ENCODE measurements at places on chromosomes 7 and 10.

- peak; percentile 18 for DNase-seq
Measured at GRCh38 chr7:157851501-157852067, 514.8 kb downstream of the DNAJB6 start.

DNA sequence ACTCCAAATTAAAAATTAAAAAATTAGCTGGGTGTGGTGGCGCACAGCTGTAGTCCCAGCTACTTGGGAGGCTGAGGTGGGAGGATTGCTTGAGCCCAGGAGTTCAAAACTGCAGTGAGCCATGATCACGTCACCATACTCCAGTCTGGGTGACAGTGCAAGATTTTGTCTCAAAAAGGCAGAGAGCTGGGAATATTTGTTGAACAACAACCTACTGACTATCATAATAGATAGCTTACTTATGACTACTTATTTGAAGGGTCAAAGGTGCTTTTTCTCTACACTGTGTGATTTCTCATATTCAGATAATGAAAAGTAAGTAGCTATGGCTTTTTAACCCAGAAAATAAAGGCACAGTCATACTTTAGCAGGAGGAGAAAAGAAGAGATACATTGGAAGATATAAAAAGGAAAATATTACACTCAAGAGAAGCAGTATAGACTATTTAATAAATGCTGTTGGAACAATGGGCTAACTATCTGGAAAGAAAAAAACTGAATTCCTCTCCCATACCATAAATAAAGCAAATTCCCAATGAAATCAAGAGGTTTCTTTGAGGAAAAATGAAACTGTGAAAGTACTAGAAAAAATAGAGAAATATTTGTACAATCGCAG lies 6.7 kb downstream of the GSDME start:
- no peak for DNase-seq

GRCh38 chr10:5465976-5466450 lies 33.4 kb downstream of the CALML5 start:
- DNase-seq: no peak

GRCh38 chr10:129163531-129163930 lies 303.5 kb upstream of the MGMT start:
- no peak for DNase-seq

DNA sequence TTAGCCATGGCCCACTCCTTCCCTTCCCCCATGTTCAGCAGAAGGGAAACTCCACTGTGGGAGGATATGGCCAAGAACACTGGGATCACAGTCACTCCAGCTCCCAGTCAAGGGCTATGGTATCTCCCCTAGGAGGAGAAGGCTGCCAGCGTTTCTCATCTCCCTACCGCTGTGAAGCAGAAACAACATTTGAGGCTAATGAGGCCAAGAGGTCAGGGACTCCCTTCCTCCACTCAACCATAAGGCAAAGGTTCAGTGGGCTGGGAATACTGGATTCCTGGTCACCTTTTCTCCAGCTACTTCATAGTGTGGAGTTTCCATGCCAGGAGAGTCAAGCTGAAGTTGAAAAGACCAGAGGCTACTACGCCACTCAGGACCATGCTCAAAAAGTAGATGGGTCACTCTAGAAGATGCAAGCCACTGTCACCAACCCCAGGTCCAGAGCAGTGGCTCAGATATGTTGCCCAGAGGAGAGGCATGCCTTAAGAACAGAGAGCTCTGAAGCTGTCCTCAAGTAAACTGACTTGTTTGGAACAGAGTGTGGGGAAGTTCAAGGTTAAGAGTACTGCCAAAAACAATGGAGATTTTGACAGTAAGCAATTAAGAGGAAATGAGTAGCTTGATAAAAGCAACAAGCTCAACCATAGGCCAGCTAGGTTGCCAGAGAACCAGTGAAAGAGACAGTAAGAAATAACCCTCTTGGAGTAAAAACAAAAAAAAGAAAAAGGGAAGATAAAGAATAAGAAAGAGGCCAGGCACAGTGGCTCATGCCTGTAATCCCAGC lies 3.8 kb upstream of the TMEM140 start:
- DNase-seq: no peak

DNA sequence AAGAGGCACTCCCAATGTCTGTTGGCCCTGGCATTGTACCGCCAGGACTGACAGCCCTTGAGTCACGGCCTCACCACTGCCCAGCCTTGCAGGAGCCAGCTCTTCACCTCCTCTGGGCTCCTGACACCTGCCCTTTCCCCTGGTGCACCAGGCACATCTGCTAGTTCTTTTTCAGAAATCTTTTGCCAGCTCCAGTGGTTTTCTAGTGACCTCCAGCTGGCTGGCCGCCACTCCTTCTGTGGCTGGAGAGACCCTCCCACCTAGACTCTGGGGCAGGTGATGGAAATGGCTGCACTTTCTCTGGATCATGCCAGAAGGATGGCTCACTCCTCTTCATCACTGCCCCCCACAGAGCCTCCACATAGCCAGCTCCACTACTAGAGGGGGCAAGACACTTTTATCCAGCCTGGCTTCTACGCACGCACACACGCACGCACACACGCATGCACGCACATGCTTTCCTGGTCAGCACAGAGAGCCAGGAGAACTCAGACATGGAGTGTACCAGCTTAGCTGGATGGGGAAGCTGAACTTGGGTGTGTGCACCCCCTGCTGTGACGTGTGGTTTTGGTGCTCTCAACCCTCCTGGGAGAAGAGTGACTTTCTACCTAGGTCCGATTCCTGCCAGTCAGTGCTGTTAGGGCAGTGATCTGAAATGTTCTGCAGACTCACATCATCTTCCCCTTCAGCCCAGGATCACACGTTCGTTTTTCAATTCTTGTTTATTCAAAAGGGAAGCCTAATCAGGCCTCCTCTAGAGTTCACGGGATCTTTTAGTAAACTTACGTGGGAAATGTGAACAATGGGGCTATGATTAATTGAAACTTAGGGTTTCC lies 222.0 kb downstream of the PRPF18 start:
- DNase-seq: no peak

- DNase-seq: no peak
Measured at GRCh38 chr7:107471292-107472070, 1.6 kb downstream of the GPR22 start.

GRCh38 chr7:19375976-19376375 lies 230.8 kb upstream of the FERD3L start:
- no peak for DNase-seq

DNA sequence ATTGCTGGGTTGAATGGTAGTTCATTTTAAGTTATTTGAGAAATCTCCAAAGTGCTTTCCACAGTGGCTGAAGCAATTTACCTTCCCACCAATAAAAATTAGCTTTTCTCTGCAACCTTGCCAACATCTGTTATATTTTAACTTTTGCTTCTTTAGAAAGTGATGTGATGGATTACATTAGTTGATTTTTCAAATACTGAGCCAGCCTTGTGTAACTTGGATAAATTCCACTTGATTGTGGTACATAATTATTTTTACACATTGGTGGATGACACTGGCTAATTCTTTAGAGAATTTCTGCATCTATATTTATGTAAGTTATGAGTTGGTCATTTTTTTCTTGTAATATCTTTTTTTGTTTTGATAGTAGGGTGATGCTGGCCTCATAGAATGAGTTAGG lies 634.1 kb downstream of the GALNT17 start:
- DNase-seq: no peak

DNA sequence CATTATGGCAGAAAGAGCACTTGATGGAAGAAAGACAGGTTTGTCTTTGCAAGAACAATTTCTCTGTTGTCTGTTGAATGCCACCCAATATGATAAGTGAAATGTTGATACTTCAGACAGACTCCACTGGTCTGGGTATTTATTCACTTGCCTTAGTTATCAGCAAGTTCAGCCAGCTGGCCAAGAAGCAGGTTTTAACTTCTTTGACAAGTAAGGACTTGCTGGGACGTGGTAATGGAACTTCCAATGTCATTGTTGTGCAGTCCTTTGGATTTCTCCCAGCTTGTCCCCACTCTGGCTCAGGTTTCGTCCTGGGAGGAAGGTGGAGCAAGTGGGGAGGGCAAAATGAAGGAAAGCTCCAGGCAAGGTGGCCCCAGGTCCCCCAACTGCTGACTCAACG lies 497.4 kb downstream of the RPS24 start:
- DNase-seq: no peak

DNA sequence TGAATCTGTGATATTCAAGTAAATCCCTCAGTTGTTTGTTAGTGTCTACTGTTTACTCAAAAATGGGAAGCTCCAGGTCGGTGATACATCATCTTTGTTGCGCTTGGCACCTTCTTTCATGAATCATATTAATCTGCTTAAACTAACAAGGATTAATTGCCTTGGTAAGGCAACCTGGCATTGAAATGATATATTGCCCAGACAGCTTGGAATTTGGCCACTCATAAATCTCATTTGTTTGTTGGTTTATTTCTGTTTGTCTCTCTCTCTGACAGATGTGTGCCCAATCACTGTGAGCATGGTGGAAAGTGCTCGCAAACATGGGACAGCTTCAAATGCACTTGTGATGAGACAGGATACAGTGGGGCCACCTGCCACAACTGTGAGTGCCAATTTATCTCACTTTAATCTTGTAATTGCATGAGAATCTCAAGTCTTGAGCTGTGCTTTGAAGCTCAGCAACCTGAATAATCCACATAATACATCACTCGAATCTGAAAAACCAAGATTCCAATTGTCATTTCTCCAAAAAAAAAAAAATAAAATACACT lies 1104.8 kb upstream of the C7orf33 start:
- no peak for DNase-seq

- no peak for DNase-seq
Measured at GRCh38 chr10:69979174-69979573, 73.5 kb upstream of the MACROH2A2 start.

DNA sequence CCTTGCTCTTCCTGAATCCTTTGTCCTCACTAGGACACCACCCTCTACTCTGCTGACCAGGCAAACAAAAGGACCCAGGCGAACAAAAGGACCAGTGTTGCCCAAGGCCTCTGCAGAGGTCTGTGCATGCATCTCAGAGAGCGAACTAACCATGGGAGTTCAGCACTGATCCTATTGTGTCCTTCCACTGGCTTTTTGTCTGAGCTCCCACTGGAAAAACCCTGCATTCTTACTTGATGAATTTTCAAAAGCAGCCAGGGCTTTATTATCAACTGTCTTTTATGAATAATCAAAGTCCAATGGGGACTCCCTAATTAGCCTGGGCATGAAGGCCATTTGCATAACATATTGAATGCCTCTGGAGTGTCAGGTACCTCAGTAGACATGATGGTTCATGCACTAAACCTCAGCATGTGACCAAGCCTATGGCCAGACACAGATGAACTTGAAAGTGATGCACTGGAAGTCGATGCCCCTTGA lies 140.6 kb downstream of the KCNMA1 start:
- no peak for DNase-seq

- DNase-seq: peak; percentile 9
Measured at GRCh38 chr7:87058744-87059524, 520 bp downstream of the ELAPOR2 start.

DNA sequence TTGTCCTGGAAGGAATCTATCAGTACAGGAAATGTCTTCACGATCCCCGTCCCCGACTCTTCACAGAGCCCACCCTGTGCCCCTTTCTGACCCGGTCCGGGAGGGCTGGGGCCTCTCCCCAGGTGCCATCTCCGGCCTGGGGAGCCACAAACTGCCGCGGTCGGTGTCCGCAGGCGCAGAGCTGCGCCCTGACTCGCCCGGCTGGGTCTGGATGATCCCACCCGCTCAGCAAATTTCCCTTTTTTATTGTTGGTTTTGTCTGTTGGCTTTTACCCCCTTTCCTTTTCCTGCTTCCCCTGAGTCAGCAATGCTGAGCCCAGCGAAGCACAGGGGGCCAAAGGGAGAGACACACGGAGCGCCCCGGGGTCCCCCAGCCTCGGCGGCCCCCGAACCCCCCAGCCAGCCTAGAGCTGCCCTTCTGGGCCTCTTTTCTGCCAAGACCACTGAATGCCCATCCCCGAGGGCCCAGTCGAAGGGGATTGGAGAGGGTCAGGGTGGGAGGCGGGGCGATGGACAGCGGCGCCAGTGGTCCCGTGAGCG lies 30.9 kb downstream of the LEP start:
- DNase-seq: no peak

DNA sequence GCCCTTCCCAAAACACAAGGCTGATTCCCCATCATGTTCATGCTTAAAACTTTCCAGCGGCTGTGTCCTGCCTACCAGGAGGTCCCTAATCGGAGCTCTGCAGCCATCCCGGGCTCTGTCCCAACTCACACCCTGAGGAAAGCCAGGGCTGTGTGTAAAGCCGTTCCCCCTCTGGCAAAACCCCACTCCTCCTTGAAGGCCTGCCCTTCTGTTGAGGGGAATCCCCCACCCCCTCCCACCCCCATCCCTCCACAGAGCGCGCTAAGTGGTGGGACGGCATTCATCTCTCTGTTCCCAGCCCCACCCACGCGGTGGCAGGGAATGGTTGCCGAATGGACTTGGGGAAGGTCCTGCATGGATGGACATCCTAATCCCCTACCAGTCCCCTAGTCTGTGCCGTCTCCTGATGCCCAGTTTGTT lies 667 bp upstream of the TMEM120A start:
- DNase-seq: no peak

DNA sequence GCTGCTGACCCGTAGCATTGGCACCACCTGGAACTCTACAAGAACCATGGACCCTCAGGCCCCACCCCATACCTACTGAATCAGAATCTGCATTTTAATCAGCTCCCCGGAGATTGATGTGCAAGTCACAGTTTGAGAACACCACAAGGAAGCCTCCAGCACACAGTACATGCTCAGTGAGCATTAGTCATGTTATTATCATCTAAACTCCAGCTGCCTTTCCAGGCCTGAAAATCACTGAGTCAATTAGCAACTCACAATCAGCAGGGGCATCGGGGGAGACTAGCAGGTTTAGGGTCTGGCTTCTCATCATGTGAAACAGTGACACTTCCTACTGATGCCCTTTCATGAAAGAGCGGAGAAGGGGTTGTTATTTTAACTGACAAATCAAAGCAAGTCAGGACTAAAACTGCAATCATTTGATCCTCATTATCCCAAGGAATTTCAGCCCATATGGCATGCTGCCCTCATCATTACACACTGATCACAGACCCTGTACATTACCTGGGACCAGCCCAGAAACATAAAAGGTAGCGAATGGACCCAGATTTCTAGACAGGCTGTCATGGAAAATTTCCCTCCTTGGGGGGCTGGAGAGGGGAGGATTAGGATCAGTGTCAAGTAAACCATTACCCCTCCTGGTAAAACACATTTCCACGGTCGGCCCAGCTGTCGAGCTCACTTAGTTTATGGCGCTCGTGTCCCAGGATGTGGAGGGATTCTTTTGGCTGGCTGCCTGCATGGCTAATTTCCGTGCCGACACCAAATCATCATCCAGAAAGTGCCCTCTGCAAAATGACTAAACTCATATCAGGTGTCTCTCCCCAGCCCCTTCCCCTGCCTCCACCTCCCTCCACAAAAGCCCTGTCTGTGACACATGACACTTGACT lies 122.8 kb downstream of the PRLHR start:
- no peak for DNase-seq

DNA sequence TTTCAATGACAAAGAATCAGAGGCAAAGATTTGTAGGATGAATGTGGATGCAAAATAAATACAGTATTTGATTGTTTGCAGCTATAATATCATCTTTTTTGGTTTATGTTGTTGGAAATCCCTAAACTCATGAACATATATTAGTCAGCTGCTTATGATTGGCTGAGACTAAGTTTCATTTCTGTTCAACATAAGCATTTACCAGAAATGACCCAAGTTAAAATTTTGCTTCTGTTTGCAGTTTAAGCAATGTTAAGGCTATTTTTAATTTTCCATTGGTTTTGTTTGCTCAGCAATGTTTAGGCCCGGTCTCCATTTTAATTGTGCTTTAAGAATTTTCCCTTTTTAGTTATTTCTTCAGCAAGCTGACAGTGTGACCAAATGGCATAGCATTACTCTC lies 22.0 kb downstream of the GIMAP6 start:
- no peak for DNase-seq

GRCh38 chr10:36534471-36535002 lies 590.9 kb upstream of the ANKRD30A start:
- DNase-seq: no peak
